ENCODE measurements at places on chromosomes 4 and X.

GRCh38 chr4:83356899-83357661 is 22.4 kb upstream of the HPSE start:
- DNase-seq = no peak

- DNase-seq = no peak
Measured at GRCh38 chr4:107991945-107992630, 2.4 kb downstream of the HADH start.

DNA sequence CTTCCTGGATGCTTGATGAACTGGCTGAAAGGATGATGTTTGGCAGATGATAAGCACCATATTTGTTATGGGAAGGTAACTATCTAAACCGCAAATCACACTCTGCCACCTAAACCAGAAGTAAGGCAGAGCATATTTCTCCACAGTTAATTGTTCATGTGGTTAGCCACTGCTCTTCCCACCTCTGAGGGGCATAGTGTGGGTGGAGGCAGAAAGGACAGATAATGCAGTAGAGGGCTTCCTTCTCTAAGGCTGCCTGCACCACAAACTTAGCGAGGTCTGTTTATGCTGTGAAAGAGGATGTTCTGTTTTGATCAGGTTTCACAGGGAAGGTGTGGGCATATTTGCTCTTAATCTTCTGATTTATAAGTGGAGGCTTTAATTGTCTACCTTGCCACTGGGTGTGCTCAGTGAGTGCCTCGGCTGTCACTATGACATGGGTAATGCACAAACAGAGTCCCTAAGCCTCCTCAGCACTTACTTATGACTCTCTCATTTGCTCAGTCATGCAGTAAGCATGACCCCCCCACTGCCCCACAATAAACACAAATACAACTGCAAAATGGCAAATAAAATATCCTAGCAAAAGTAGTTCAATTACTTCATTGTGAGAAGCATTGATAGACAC is 401.0 kb downstream of the TMA16 start:
- no peak for DNase-seq

DNA sequence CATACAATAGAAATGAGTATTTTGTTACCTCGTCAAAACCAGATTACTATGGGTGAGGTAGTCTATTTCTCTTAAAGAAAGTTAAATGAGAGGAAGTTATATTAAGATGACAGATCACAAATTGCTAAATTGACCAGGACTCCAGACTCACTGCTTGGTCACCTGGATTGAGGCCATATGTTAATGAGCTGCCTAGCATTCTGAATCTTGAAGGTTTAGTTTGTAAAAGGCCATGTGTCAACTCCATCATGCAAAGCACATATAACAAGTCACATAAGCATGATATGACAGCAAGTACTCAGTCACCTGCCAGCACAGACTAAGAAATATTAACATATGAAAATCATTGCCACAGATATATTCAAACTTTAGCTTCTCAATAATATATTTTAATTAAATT is 72.6 kb downstream of the EPHA5 start:
- no peak for DNase-seq

- no peak for DNase-seq
Measured at GRCh38 chrX:150934453-150934852, 36.0 kb upstream of the CD99L2 start.

DNA sequence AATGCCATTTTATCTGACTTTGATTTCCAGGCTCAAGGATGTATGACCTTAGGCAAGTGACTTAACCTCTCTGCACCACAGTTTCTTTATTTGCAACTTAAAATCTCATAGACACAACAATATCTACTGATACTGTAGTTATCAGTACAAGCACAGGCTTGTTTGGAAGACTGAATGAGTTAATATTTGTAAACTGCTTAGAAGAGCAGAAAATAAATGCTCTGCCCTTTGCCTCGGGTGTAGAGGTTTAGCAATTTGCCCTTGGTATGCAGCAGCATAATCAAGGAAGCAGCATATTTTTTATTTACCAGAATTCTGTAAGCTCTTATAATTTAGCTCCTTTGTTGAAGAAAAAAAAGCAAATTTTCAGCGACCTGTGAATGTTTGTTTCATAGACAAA is 2.9 kb upstream of the CXCL1 start:
- DNase-seq = no peak

GRCh38 chrX:31280580-31280979 is 208.7 kb upstream of the FTHL17 start:
- DNase-seq = no peak

GRCh38 chr4:100590325-100590724 is 72.5 kb upstream of the EMCN start:
- DNase-seq = no peak

- DNase-seq = no peak
Measured at GRCh38 chrX:53281321-53281822, at the start of gene IQSEC2. Gene IQSEC2, minus strand, starts transcription at chrX:53281584.

GRCh38 chr4:152016303-152016620 is 255.5 kb upstream of the GATB start:
- DNase-seq = no peak

- DNase-seq = no peak
Measured at GRCh38 chrX:1153940-1154339, 58.5 kb downstream of the CRLF2 start.

- DNase-seq = no peak
Measured at GRCh38 chr4:19074036-19074435, 1052.5 kb upstream of the LCORL start.

GRCh38 chrX:41518127-41518840 is 71.1 kb downstream of the NYX start:
- DNase-seq = no peak

DNA sequence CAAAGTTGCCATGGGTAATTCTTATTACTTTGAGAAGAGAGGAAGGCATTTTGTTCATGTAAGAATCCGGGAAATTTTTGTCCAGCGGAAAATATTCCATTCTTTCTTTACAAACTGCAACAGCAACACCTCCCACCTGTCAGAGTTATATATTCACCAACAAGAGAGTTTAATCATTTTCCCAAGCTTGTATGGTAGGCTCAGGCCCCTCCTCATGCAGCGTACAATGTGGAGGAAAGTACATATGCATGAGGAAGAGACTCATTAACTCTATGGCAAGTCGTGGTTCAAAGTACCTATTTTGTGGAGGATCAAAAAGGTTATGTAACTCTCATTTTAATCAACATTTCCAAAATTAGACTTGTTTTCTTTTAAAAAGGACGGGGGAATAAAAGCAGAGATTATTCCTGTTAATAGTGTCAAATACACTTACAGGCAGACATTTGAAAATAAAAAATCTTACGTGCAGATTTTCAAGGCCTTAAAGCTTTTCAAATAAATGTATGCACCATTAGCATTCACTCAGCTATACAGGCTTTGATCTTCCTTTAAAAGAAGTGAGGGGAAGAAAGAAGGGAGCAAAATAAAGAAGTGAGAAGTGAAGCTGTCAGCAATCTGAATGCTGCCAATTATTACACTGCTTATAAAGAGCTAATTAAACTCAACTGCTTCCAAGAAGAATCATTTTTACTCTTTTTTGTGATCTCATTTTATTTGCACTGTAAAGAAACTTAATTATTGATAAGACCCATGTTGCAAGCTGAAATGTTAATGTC is 204.8 kb downstream of the FAT4 start:
- no peak for DNase-seq

DNA sequence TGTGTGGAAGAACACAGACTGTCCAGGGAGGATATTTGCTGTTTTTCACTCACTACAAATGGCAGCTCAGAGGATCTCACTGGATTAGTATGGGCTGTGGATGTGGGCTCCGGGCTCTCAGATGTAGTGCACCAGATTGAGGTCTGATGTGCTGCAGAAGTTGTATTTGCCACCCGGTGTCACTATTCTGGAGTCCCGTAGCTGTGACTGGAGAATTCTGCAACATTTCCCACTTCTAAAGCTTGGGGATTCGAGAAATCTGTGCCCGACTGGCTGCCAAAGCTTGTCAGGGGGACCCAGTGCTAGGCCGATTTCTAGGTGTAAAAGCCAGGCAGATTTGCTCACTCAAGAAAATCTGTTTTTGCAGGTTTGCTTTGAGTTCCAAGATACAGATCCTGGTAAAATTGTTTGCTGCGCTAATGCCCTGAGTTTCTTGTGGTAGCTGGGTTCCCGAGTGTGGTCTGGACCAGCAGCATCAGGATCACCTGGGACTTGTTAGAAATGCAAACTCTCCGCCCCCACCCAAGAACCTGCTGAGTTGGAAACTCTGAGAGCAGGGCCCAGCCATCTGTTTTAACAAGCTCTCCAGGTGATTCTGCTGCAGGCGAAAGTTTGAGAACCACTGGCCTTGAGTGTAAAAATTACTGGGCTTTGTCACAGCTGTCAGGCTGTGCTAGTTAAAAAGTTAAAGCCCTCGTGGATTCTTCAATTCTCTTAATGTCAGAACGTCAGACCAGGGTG is 18.1 kb downstream of the KIT start:
- no peak for DNase-seq

GRCh38 chr4:118836301-118837120 is 585 bp upstream of the SEC24D start:
- DNase-seq = peak; percentile 66

DNA sequence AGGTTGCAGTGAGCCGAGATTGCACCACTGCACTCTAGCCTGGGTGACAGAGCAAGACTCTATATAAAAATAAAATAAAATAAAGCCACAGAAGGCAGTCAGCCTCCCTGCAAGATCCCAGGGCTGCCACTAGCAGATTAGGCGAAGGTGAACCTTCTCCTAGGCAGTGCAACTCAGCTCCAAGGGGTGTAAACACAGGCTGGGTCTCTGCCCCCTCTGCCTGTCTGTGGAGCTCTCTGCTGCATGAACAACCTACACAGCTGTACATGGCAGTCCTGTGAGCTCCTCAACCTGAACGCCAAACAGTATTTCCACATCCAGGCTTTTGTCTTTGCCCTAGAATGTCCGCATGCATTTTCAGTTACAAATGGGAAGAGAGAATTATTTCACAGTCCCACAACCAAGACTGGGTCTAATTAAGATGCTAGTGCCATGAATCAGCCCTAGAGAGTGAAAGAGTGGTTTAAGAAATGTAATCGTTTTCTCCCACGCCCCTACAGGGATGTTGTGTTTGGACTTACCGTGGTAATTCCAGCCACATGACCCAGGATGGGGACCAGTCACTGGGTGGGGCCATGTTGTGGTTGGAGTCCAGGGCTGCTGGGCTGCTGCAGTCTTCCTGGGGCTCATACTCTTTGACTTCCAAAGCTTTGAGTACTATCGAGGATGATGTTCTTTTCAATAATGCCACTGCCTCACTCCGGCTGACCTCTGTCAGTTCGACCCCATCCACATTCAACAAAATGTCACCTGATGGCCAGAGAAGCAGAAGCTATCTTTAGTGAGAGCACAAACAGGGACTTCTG is 99.0 kb downstream of the FIP1L1 start:
- no peak for DNase-seq

GRCh38 chr4:106323119-106323518 is 6.8 kb downstream of the AIMP1 start:
- no peak for DNase-seq

- no peak for DNase-seq
Measured at GRCh38 chrX:1026263-1027015, 186.0 kb downstream of the CRLF2 start.

DNA sequence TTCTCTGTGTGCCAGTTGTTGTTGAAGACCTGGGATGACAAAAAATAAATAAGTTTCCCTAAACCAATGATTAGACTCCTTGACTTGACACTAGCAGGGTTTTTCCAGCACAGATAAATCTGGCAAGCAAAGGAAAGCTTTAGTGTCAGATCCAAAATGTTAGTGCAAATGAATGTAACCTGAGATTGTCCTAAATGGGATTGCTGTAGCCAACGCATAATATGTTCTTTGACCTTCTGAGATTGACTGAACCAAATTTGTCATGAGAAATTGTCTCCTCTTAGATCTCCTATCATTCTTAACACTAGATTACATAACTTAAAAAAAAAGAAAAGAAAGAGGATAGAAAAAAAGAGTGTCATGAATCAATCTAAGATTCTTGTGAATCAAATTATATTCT is 196.5 kb downstream of the RELL1 start:
- DNase-seq = no peak

DNA sequence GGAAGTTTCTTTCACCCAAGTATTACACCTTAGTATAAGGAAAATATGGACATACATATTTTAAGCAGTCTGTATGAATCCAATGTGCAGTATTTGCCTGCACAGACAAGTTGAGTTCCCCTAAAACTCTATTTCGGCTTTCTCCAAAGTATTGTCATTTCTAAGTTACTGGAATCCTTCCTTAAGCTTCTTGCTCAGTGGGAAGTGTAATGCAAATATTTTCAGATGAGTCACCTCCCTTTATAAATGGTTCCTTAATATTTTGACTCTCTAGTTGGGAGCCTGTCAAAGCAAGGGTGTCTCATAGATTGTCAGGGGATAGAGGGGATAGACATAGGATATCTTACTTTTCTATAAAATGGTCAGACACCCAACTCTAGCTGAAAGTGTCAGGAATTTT is 178.6 kb downstream of the NAA11 start:
- no peak for DNase-seq

DNA sequence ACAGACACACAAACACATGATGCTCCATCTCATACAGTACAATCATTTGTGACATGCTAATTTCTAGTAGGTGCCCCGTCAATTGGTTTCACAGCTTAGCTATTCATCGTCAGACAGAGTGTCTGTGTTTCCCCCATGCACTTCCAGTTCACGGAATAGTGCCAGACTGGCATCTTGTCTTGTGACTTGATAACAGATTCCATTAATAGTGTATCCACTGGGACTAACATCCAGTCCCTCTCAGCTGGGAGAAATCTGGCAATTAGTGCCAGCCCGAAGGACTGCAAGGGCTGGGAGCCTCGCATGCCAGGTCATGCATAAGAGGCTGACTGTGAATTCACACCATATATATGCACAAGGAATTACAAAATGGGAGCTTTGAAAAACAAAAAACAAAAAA is 20.2 kb upstream of the GATB start:
- no peak for DNase-seq

DNA sequence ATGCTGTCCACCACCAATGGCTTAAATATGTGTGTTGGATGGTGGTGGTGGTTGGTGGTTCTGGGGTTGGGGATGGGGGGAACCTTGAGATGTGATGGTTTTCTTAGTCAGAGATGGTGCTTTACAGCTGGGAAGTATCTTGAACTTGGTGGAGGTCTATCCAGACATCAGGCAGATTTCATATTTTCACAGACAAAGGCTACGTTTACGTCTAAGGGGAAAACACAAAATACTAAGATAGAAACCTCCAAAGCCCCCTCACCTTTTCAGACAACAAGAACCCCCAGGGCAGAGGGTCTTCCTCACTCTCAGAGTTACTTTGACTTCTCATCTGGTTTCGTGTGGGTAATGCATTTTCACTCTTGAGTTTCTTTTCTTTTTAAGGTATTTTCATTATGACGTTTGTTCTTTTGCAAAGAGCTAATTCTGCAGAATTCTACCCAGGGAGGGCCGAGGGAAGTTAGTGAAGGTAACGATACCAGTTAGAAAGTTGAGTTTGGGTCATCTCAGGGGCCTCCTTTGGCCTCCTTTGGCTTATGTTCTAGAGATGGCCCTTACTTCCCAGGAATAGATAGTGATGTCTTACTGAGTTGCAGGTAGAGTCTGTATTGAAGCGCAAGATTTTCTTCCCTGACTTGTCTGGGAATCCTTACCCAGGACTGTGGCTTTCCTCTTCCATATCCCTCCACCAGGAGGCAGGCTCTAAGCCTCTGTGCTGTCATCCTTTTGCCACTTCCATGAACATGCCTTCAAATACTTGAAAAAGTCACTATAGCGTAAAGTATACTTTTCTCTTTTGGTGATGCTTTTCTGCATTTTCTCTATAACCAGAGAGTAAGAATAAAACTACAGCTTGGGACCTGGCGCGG is 31.9 kb downstream of the RHOH start:
- peak; percentile 56 for DNase-seq

Data from activated CD8-positive, alpha-beta T cell treated with anti-CD3 and anti-CD28 coated beads, Interleukin-2, amount 10 ng/mL, durations not matched to agents 7 days and 5 days (primary cell).